ENCODE measurements at places on chromosomes 5 and 9. TPM values are rescaled to one million over a fixed set of nuclear protein-coding genes. Genes with fewer than 3 reads are reported as not detected.

FOXD4 gene
- 0.40 TPM for polyA plus RNA-seq

ACTBL2 gene
- polyA plus RNA-seq: not detected

ALDH1A1 gene
- polyA plus RNA-seq: 323 TPM

ECSCR gene
- polyA plus RNA-seq: 28.9 TPM
